C1 segment of cervical spinal cord (tissue), 14 donors: ENCODE measurements at places on chromosomes 11 and 22.

DNA sequence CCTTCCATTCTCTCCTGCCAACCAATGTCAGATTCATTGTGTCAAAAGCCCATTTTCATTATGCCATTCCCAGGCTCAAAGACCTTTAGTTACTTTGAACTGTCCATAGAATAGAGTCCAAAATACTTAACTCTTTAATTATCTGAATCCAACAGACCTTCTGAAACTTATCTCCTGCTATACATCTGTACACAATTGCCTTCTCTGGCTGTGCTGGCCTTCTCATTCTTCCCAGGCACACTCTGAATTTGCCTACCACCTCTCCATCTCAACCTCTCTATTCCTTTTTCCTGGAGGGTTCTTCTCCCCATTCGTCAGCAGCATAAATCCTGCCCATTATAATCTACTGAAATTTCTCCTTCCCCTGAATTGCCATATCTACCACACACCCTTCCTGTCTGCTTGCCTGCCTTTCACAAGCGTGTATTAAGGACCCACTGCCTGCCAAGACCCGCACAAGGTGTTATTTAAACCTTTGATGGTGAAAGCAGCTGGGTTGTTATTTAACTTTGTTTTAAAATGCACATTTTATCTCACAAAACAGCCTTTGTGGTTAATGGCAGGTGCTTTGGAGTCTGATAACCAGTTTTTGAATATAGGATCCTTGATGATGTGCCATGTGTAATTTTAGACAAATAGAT is 125.9 kb downstream of the CCDC81 start:
- DNase-seq, result no peak

DNA sequence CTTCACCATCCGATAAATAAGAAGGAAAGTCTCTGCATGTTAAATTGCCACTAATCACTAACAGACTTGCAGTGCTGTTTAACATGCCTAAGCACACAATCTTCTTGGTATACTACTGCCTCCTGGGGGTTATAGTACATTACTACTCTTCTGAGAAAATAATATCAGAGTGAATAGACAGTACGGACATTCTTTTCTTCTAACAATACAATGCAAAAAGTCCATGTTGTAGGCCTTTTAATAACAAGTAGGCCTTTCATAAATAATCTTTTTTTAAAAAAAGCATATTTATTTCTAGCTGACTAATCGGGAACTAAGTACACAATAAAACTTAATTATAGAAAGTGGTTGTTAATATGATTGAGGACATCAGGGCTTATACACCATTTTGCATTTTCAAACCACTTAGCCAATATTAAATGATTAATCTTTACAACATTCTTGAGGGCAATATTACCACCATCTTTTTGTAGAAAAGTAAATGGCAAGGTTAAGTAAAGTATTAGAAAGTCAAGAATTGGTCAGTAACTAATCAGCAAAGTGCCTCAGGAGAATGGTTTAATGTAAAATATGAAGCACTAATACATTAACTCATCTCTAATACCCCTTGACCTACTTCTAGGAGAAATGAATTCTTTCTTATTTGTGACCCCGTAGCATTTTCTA is 84.7 kb downstream of the TTC28 start:
- no peak for DNase-seq

GRCh38 chr11:27874998-27875830 is 175.0 kb upstream of the BDNF start:
- no peak for DNase-seq

DNA sequence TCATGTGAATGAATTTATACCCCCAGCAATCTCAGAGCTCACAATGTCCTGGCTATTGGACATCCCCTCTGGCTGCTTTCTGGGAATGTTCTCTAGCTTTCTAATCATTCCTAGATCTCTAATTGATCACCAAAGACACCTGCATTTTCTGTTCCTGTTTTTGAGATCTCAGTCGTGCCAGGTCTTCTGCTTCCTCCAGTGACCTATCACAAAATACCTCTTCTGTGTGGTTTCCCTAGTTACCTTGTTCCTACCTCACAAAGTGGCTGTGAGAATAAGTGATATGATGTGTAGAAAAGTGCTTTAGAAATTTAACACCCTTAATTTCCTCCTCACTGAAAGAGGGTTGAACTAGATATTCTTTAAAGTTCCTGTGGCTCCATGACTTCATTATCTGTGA is 92.2 kb downstream of the LUZP2 start:
- no peak for DNase-seq

- DNase-seq, result no peak
Measured at GRCh38 chr11:107609400-107610218, 18.7 kb downstream of the ELMOD1 start.
